Sigmoid colon (tissue), 7 donors: ENCODE measurements at places on chromosomes 1 and 21. TPM values are rescaled to one million over a fixed set of nuclear protein-coding genes. Genes with fewer than 3 reads are reported as not detected.

DNA sequence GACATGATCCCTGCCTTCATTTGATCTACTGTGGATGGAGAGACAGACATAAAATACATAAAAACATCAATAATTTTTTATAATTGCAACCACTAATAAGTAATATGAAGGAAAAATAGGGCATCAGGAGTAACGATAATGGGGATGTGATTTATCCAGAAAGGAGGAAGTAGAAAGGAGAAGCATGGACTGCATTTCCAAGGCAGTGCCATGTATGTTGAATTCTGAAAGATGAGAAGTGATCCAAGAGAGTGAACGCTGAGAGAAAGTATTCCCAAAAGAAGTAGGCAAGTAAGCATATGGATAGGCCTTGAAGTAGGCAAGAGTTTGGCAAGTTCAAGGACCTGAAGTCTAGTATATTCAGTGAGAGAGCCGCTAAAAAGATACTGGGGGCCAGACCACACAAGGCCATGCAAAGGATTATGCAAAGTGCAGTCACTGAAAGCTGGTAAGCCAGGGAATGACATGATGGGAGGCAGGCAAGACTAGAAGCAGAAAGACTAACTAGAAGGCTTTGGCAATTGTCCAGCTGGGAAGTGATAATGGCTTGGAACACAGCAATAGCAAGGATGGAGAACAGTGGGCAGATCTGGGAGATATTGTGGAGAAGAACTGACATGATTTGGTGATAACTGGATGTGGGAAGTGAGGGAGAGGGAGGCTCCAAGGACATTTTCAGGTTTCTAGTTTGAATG, 85.9 kb downstream of the TM2D1 start:
- DNase-seq: no peak

DNA sequence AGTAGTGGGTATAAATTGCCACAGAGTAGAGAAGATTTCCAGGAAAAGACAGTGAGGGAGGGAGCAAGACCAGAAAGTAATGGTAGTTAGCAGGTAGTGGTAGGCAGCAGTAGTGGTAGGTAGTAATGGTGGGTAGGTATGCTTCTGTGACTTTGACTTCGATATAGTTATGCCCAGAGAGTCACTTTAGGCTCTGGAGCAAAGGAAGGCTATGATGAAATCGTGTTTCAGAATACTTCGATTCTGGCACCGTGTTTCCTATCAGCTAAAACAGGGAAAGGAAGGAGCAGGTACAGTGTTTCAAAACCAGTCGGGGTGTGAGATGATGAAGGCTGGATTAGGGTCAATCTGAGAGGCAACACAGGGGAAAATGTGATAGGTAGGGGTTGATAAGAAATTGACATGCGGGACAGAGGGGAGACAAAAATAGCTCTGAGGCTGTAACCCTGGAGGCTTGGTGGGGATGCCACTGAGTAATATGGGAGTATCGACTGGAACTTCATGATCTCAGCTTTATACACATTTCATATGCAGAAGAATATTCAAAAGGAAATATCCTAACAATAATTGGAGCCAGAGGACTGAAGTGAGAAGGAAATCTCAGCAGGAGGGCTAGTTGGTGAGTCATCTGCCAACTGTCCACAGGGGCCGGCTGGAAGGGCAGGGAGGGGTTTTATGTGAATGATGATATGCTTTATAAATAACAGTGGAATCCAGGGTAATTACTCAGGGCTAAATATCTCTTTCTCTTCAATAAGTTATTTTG, 25.2 kb upstream of the TRIM45 start:
- no peak for DNase-seq

WNT3A gene
- polyA plus RNA-seq: not detected

DNA sequence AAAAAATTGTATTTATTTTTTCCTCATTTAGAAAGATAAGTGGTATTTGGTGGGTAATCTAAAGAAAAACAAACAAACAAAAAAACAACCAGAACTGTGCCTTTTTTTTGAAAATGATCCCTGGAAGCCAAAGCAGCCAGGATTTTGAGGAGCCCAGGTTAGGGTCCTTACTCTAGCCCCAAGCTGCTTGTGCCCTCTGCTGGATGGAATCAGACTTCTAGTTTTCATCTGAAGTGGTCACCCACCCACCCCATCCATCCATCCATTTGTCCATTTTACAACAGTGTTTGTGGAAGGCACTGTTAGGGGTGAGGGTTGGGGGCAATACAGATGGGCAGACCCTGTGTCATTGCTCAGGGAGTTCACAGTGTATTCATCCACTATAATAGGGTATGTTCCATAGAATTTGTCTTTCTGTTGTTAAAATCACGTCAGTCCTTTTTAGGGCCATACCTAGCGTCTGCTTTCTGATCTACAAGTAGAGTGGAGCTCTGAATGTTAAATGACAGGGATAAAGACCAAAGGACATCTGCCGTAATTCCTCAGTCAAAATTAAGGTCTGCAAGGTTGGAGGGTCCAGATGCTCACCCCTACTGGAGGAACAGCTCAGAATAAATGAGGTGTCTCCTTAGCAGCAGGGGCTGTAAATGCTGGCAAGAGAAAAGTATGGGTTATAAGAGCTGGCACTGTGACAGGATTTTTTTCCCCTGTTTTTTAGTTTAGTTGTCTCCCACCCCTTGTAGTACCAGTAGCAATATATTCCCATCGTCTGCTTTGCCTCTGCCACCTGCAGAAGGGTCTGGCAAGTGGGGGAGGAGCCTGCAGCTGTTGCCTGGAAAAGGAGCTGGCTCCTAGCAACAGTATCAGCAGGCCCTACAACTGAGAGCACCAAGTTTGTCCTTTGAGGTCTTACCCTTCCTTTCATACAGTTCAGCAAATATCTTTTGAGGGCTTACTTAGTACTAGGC, 3.2 kb downstream of the LRRC42 start:
- no peak for DNase-seq

DNA sequence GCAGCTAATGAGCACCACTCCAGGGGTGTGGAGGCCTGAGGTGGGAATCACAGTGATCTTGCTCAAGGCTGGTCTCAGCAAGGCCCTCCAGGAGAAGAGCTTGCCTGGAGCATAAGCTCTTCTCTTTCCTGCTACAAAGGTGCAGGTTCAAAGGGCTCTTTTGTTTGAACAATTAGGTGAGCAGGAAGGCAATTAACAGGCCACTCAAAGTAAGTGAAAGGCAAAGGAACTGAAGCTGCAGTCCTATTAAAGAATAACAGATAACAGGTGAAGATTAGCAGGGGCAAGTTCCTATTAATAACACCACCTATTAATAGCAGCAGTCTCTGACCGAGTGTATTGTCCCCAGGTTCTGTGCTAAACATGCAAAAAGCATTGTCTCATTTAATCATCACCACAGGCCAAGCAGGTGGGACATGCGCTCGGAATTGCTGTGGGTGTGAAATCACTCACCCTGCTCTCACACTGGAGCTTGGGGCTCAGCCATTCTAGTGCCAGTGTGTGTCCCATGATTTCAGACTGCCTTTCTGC, 113.8 kb downstream of the RHOU start:
- DNase-seq: peak; percentile 20

DNA sequence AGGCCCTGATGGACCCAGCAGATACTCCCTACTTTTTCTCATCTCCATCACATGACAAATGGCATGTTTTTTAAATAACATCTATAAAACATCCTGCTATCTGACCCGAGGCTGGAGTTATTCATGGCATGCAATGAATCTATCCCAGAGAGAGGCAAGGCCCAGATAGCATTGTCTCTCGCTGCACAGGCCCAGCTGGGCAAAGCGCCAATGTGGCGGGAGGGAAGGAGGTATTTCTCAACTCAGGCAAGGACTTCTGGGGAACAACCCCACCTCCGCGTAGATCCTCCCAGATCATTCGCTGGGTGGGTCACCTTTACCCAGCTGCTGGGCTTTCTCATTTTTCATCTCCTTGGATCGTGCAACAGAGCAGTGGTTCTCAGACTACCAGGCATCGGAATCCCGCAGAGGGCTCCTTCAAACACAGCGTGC, 59.8 kb downstream of the ERG start:
- no peak for DNase-seq

DNA sequence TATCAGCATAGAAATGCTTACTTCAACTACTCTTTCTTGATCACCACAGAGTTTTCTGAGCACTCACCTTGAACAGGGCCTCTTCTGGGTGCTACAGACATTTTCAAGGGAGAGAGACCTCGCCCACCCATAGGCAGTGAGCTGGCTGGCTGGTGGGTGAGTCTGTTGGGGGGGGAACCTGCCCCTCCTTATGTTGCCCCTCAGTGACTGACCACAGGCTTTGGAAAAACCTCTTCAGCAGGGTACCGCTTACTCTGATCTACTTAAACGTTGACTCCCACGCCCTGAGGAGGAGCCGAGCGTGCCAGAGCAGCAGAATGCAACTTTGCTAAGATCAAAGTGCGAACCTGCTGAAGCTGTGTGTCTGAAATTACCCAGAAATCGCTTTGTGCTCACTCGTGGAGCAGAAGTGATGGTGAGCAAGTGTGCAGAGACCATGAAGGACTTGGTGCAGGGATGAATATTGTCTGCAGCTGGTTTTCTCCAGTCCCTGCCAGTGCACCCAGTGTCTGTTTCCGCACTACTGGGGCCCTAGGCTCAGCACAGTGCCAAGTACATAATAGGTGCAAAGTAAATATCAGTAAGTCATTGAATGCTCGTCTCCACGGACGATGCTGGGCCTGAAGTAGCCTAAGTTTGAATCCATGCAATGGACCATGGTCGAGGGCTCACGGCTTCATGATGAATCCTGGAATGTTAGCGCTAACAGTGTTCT, 158.7 kb upstream of the IRF2BP2 start:
- no peak for DNase-seq

DNA sequence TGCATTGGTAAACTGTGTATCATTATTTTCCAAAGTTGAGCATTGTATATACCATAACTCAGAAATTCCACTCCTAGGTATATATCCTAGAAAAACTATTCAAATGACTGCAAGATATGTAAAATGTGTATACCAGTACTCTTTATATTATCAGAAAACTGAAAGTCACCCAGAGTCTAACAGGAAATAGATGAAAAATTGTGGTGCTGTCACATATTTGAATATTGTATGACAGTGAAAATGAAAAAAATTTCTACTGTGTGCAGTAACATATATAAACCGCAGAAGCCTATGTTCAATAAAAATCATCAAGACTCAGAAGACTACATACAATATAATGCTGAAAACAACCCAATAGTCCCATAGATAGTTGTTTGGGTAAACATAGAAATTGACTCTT, 74.4 kb upstream of the LYPLAL1 start:
- no peak for DNase-seq

DNA sequence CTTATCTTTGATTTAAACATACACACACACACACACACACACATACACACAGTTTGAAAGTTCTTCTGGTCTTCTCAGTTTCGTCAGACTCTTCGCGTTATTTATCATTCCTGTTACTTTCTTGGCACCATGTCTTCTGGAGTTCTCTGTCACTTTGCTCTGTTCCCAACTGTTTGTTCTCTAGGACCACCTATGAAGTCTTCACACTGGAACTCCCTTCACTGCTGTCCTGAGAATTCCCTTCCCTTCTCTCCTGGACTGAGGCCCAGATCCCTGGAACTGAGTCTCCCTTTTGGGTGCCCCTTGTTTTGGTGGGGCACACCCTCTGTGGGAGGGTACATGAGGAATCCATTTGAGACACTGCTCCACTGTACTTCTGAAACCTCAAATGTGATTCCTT, 30.5 kb downstream of the ALG14 start:
- DNase-seq: peak; percentile 73

DNA sequence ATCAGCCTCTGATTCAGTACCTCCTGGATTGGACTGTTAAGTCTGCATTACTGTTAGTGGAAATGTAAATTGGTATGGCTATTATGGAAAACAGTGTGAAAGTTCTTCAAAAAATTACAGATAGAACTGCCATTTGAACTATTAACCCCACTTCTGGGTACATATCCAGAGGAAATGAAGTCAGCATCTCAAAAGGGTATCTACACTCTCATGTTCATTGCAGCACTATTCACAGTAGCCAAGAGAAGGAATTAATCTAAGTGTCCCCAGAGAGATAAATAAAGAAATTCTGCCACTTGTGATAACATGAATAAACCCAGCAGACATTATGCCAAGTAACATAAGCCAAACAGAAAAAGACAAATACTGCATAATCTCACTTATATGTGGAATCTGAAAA, 676.0 kb downstream of the PLA2G4A start:
- no peak for DNase-seq

DIO1 gene
- polyA plus RNA-seq: not detected

DNA sequence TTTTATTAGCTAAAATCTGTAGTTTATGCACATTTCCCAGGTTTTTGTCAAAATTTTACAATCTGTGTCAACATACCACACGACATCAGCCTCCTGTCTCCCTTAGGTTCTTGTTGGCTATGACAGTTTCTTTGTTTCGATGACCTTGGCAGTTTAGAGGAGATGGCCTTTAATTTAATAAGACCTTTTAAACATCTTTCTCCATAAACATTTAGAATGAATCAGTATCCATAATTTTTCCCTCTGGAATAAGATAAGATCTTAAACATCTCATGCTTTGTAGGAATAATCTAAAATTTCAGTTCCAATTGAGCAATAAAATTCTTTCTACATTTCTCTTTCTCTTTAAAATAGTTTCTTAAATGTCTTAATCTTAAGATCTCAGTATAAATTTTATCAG, 28.7 kb upstream of the DYRK1A start:
- DNase-seq: no peak

DENND4B gene
- polyA plus RNA-seq: 4.9 TPM

DNA sequence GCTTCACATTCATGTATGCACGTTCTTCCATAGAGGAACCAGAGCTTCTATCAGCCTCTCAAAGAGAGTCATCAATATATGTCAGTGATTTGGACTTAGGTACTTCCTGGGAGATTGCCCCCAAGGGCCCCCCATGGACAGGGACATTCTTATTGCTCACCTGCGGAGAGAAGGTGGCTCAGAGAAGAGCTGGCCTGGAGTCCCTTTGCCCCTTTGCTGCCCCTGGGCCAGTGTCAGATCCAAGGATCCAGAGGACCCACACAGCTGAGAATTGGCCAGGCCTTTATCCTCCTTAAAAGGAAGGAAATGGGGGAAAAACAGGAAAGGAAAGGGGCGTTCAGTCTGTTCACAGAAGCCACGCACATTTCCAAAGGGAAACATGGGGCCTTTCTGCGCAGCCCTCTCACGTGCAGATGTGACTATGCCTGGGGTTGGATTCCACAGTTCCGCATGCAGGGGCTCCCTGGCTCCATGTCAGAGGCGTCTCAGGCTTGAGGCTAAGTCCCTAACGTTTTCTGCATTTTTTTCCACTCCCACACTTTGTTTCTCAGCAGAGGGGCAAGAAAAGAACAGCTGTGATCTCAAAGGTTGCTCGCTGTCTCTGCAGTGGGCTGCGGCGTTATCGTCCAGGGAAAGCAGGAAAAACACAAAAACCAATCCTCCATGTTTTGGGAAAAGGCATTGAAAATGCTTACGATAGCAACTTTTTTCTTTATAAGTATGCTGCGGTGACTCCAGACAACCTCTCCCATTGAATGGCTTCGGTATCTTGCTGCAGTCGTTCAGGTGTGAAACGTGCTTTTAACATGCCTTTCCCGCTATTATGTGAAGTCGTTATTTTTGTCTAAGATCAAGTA, 5.9 kb downstream of the C1orf226 start:
- no peak for DNase-seq

PLXNA2 gene
- 2.4 TPM for polyA plus RNA-seq
